Neural progenitor cell (in vitro differentiated cells): ENCODE measurements at places on chromosomes 2 and 18. TPM values are rescaled to one million over a fixed set of nuclear protein-coding genes. Genes with fewer than 3 reads are reported as not detected.

The HSPE1 gene
- 237 and 320 TPM in 2 replicates for total RNA-seq

The TBR1 gene
- 0.09 TPM in 1 of 2 replicates, not detected in the other for total RNA-seq

The C2orf81 gene
- 1.8 and 6.0 TPM in 2 replicates for total RNA-seq

The ITSN2 gene
- total RNA-seq = 9.0 and 10.4 TPM in 2 replicates

The COBLL1 gene
- 1.0 and 4.3 TPM in 2 replicates for total RNA-seq

The TLK1 gene
- total RNA-seq = 26.4 and 31.1 TPM in 2 replicates

The ITPRIPL1 gene
- total RNA-seq = 4.3 and 4.9 TPM in 2 replicates

The LRP2 gene
- 143 and 151 TPM in 2 replicates for total RNA-seq

The CMPK2 gene
- 0.31 TPM in 1 of 2 replicates, not detected in the other for total RNA-seq

The ABCB11 gene
- 0.09 TPM in 1 of 2 replicates, not detected in the other for total RNA-seq

The KCNK3 gene
- not detected in 2 replicates for total RNA-seq

The CTAGE1 gene
- total RNA-seq = not detected in 2 replicates

The TMX3 gene
- 51.2 and 89.6 TPM in 2 replicates for total RNA-seq

The DUSP2 gene
- 2.3 TPM in 1 of 2 replicates, not detected in the other for total RNA-seq
